Cardiac fibroblast (primary cell): ENCODE measurements at places on chromosomes 4 and X.

GRCh38 chr4:3324093-3324815 is 31.4 kb downstream of the RGS12 start:
- DNase-seq: no peak

GRCh38 chrX:107742700-107743191 is 32.8 kb downstream of the TSC22D3 start:
- no peak for DNase-seq

- DNase-seq: no peak
Measured at GRCh38 chr4:137638934-137639333, 106.6 kb upstream of the PCDH18 start.

GRCh38 chrX:10177004-10177396 is 20.2 kb downstream of the CLCN4 start:
- no peak for DNase-seq

GRCh38 chrX:76931518-76931917 is 504.0 kb downstream of the MAGEE1 start:
- no peak for DNase-seq
